ENCODE measurements at places on chromosomes 2 and 18. TPM values are rescaled to one million over a fixed set of nuclear protein-coding genes. Genes with fewer than 3 reads are reported as not detected.

PSD4 gene
- total RNA-seq = 29.4 TPM

UGT1A10 gene
- total RNA-seq = not detected

SLC9A4 gene
- total RNA-seq = not detected

AQP12B gene
- not detected for total RNA-seq

PROKR1 gene
- under 0.01 TPM for total RNA-seq

INHBB gene
- 0.34 TPM for total RNA-seq

DSG4 gene
- total RNA-seq = not detected

FEV gene
- total RNA-seq = not detected

SLC23A3 gene
- 0.68 TPM for total RNA-seq

RGPD5 gene
- total RNA-seq = 28.0 TPM

NT5DC4 gene
- total RNA-seq = 0.07 TPM

SNORC gene
- total RNA-seq = 1.1 TPM

CHRNG gene
- not detected for total RNA-seq

KCNF1 gene
- total RNA-seq = not detected

CDH2 gene
- total RNA-seq = 0.34 TPM

HOXD13 gene
- total RNA-seq = not detected

HSPE1 gene
- 85.1 TPM for total RNA-seq

ALPP gene
- total RNA-seq = not detected

NEU2 gene
- total RNA-seq = not detected

NOP58 gene
- total RNA-seq = 95.1 TPM

ARHGAP28 gene
- under 0.01 TPM for total RNA-seq

TTN gene
- under 0.01 TPM for total RNA-seq

RPRM gene
- not detected for total RNA-seq

CBLN2 gene
- not detected for total RNA-seq

DNAH7 gene
- total RNA-seq = 0.14 TPM

CIB4 gene
- total RNA-seq = not detected

VIL1 gene
- not detected for total RNA-seq

RANBP2 gene
- total RNA-seq = 80.0 TPM

LYPD6 gene
- 1.4 TPM for total RNA-seq

UPP2 gene
- not detected for total RNA-seq

CABLES1 gene
- 1.2 TPM for total RNA-seq

PHOSPHO2 gene
- 2.7 TPM for total RNA-seq

RNF25 gene
- total RNA-seq = 35.5 TPM

TMEM169 gene
- 0.34 TPM for total RNA-seq

MIB1 gene
- total RNA-seq = 74.5 TPM

CD302 gene
- total RNA-seq = under 0.01 TPM

SH3BP4 gene
- 35.2 TPM for total RNA-seq

DDX1 gene
- 65.3 TPM for total RNA-seq

CENPA gene
- total RNA-seq = 0.07 TPM

COL6A3 gene
- total RNA-seq = under 0.01 TPM

NGEF gene
- total RNA-seq = 2.1 TPM

TBR1 gene
- total RNA-seq = not detected

MAP2 gene
- total RNA-seq = 13.2 TPM

DYNC1I2 gene
- 81.7 TPM for total RNA-seq

MGAT4A gene
- total RNA-seq = 6.8 TPM

HOXD4 gene
- total RNA-seq = not detected

SRD5A2 gene
- 0.07 TPM for total RNA-seq

HAAO gene
- 0.50 TPM for total RNA-seq

OSBPL6 gene
- total RNA-seq = 13.7 TPM

USP37 gene
- 14.0 TPM for total RNA-seq

PSMA8 gene
- total RNA-seq = not detected

LBX2 gene
- 1.00 TPM for total RNA-seq

FBLN7 gene
- under 0.01 TPM for total RNA-seq

SLC30A3 gene
- total RNA-seq = not detected

THAP4 gene
- 48.1 TPM for total RNA-seq

TSHZ1 gene
- 2.1 TPM for total RNA-seq
